GOT3 (cell line): ENCODE measurements at places on chromosomes 13 and 19.

GRCh38 chr19:47633996-47634395, 25.1 kb downstream of the BICRA start:
- no peak for DNase-seq

DNA sequence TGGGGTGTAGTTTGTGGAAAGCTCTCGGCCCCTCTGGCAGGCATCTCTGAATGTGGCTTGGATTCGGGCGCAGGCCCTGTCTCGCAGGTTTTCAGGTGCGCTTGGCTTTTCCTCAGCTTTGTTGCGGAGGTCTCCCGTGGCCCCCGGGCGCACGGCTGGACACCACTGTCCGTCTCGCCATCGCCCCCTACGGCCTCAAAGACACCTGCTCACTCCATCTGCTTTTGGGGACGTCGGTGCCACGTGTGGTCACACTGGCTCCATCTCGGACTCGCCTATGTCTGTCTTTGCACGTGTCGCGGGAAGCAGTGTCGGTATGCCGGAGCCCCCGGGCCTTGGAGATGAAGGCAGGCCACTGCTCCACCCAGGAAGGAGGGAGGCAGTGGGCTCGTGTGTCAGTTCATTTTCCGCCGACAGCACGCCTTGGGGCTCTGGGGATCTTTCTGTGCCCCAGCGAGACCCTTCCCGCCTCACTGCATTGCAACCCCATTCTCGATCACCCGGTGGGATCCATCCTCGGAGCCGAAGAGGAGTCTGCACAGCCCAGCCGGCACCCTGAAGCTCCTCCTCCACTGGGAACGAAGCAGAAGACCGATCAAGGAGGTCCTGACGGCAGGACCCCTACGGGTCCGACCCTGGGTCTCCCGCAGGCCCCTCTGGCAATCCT, 42.1 kb downstream of the ZNF146 start:
- no peak for DNase-seq

GRCh38 chr19:35641515-35642151, at the start of gene ETV2:
TSS of gene ETV2 (plus strand) at chr19:35641745. CDS start at chr19:35642461, 716 bp downstream.
- DNase-seq = no peak

DNA sequence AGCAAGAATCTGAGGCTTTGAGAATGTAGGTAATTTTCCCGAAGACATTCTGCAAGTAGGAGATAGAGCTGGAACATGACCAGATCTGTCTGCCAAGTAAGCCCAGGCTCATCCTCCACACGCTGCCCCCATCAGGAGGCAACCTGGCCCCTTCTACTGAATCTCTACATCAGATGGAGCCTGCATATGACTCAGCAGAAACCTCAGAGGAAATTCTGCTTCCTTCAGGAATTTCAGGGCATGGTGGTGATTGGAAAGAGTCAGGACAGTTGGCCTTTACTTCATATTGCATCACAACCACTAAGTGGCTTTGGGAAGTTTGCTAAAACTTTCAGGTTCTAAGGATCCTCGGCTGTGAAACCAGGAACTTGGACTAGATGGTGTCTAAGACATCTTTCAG, 85.2 kb downstream of the LRRC63 start:
- no peak for DNase-seq

DNA sequence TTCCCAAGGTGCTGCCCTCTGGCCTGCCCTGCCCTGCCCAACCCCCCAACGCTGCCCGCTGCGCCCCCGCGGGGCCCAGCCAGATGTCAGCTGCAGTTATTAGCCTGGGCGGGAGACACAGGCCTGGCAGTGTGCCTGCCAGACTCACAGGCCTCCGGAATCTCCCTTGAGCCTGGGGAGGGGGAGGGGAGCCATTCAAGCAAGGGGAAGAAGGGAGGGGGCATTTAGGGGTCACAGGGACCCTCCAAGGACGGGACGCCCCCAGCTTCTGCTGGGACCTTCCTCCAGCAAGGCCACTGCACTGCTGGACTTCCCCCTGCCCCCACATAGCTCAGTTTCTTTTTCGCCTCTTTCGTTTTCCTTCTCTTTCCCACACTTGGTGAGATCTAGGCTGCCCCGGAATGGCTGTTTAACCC, 2.6 kb upstream of the JUNB start:
- no peak for DNase-seq

- DNase-seq = no peak
These were observed 39.5 kb upstream of the SMAD9 start for GRCh38 chr13:36959456-36960116.

DNA sequence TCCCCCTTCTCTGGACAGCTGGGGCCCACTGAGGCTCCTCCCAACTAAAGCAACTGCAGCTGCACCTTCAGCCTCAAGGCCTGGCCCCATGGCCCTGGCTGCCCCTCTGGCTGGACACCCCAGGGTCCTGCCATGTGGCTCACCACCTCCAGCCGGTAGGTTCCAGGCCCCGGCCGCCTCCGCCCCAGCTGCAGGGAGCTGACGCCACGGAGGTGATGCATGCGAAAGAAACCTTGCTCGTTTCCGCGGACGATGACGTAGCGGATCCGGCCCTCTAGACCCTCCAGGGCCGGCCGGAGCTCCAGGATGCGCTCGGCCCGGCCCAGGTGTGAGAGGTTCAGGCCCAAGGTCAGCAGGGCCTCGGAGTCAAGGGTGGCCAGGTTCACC, 13.3 kb downstream of the CCL25 start:
- DNase-seq = no peak

- DNase-seq = no peak
These were observed 1.3 kb downstream of the FCGRT start for GRCh38 chr19:49513746-49514118.

DNA sequence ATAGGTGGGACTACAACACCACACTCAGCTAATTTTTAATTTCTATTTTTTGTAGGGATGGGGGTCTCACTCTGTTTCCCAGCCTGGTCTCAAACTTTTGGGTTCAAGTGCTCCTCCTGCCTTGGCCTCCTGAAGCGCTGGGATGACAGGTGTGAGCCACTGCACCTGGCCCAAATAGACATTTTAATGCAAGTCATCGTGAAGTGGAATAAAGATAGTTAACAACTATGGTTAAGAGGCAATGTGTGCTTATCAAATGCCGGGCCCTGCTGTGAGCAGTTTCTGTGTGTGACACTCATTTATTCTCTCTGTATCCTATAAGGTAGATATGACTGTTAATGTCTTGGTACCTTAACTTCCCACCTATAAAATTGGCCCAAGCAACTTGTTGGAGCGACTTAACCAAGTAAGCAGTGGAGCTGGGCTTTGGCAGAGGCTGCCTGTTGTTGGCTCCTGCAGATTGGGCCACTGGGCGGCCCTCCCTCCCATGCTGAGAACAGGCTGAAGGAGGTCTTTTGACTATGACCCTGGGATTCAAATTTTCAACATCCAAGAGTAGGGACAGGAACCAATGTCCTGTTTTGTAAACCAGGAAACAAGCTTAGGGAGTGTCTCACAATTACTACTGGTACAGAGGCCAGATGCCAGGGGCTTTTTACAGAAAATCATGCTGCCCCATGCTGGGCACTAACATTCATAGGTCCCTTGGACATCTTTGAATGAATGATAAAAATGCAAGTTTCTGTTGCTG, 450.7 kb downstream of the TSHZ3 start:
- no peak for DNase-seq

- no peak for DNase-seq
These were observed 32.5 kb downstream of the FGF14 start for GRCh38 chr13:102369302-102369701.
